ENCODE measurements at places on chromosomes 5 and 9.

GRCh38 chr5:175728885-175729828 is 71.3 kb downstream of the HRH2 start:
- DNase-seq, result peak; percentile 83

- DNase-seq, result peak; percentile 90
Measured at GRCh38 chr5:173327948-173328843, at the start of gene STC2. TSS of gene STC2 (minus strand) at chr5:173328414. CDS start at chr5:173328193, 221 bp downstream.

- no peak for DNase-seq
Measured at GRCh38 chr5:66561256-66561990, 34.8 kb upstream of the MAST4 start.

DNA sequence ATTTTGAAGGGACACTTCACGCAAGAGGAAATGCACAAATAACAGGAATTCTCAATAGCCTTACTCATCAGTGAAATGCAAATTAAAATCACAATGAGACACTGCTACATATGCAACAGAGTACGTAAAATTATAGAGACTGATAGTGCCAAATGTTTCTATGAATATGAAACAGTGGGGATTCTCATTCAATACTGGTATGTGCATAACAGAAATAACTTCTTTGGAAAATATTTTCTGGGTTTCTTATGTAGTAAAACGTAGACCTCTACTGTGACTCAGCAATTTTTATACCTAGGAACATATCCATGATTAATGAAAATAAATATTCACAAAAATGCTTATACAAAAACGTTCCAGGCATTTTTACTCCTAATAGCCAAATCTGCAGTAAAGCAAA is 1625.2 kb downstream of the MAT2B start:
- no peak for DNase-seq

- no peak for DNase-seq
Measured at GRCh38 chr5:171571663-171572062, 152.2 kb downstream of the FGF18 start.

- DNase-seq, result no peak
Measured at GRCh38 chr9:7287986-7288385, 511.6 kb downstream of the DMAC1 start.

- no peak for DNase-seq
Measured at GRCh38 chr9:13035822-13036221, 243.7 kb downstream of the MPDZ start.

DNA sequence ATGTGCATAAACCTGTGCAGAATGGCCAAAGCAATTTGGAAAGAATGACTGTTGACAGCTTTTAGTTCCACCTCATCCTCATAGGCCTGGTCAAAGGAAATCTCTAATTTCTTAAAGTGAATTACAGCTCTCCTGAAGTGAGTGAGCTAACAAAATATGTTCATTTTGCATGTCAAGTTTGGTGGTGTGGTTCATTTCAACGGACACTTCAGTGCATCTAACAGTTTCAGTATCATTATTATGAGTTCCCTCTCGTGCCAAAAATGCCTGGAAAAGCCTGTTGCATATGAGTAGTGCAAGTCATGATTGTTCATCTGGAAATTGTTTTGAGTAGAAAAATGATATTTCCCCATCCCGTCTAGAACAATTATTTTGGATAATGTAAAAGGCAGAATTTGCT is 53.2 kb upstream of the HMHB1 start:
- DNase-seq, result no peak

GRCh38 chr5:5588887-5589826 is 166.7 kb downstream of the ICE1 start:
- DNase-seq, result peak; percentile 41

- DNase-seq, result no peak
Measured at GRCh38 chr5:55994495-55994997, at the start of gene IL6ST. TSS of gene IL6ST (minus strand) at chr5:55994963. CDS start at chr5:55976278, 18,685 bp downstream.

DNA sequence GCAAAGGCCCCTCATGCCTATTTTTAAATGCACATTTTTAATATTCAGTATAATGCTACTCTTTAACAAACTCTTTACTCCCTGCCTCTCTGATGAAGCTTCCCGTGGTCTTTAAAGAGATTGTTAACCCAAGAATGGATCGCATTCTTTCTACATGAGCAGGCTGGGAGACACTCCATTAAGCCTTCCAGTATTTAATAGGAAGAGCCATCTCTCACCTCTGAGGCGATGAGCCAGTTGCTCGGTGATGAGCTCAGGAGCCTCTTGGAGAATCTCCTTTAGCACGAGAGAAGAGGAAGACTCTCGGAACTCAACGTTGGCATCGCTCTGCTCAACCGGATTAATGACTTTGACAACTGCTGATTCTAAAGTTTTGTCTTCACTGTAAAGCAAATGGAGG is 59.6 kb downstream of the PRUNE2 start:
- DNase-seq, result no peak

GRCh38 chr9:96621618-96622017 is 2.0 kb upstream of the CDC14B start:
- DNase-seq, result no peak

- DNase-seq, result no peak
Measured at GRCh38 chr9:81125446-81126092, 563.8 kb downstream of the TLE1 start.

DNA sequence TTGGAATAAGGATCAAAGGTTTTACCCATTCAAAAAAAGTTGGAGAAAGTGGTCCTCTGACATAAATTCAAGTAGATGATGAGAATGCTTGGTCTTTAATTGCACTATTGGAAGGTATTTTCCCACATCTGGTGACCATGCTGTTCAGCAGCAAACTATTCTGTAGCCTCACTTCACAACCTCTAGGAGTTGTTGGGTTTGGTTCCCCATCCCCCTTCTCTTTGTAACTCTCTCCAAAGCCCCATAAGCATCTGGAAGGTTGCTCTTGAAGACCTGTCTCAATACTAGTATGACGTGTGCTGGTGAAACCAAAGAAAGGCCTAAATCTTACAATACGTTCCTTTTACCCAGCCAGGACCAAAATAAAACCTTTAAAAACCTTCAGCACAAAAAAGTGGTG is 8.5 kb downstream of the RGMB start:
- no peak for DNase-seq

GRCh38 chr5:77960863-77961396 is 184.8 kb upstream of the TBCA start:
- peak; percentile 33 for DNase-seq

- DNase-seq, result peak; percentile 44
Measured at GRCh38 chr9:69223605-69224004, 49.5 kb downstream of the TJP2 start.

DNA sequence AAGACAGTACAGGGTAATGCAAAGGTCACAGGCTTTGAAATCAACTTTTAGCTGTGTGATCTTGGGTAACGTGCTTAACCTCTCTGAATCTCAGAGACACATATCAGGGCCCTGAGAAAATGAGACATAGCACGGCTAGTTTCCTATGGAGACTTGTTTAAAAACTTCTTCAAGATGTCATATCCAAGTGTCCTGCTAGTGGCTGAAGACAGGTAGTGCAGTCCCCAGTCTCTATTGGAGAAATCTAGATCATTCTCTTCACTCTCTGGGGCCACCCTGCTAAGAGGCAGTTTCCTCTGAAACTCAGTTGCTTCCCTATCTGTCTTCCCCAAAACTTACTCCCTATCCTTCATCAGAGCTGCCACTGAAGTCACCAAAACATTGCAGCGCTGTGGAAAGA is 30.3 kb upstream of the GRXCR2 start:
- DNase-seq, result no peak

DNA sequence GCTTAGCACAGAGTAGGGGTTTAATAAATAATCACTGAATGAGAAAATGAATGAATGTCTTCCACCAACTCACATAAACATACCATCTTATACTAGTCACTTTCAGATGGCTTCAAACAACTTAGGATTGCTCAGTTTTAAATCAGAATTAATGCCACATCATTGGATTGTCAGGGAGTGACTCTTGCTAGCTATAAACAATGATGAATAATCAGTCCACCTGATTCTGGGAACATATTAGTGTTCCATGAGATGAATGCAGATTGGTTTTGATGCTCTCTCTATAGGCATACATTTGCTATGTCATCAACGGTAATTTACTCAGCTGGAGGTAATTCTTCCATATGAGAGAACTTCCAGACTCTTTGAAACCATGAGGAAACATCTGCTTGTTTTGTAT is 97.4 kb downstream of the CDH9 start:
- DNase-seq, result no peak

DNA sequence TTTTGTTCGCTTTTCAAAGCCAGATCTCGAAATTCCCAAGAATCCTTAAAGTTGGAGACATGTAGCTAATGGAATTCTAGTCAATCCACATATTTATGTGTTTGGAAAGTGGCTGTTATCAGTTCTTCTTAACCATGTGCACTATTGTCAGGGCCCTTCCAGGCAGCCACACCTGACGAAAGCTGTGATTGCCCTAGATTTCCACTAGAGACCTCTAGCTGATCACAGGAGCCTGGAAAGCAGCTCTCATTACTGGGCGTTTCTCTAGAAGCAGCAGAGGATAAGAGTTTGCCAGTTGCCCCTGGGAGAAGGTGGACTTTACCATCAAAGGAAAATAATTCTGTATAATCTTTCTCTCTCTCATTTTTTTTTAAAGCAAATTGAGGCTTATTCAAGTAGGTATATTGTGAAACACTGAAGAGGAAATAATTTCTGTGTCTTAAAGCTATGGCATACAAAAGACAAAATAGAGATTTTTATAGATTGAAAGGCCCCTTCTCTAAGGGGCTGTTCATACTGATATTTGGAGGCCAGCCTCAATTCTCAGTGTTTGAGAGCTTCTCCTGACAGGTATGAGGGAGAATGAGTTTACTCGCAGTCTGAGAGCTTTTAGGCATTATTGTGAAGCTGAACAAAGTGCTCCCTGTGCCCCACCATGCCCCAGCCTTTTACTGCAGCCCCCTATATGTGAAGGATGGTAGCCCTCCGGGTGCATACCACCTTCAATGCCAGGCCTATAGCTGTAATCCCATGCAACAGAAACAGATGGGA is 405.4 kb upstream of the ACTBL2 start:
- DNase-seq, result peak; percentile 69

DNA sequence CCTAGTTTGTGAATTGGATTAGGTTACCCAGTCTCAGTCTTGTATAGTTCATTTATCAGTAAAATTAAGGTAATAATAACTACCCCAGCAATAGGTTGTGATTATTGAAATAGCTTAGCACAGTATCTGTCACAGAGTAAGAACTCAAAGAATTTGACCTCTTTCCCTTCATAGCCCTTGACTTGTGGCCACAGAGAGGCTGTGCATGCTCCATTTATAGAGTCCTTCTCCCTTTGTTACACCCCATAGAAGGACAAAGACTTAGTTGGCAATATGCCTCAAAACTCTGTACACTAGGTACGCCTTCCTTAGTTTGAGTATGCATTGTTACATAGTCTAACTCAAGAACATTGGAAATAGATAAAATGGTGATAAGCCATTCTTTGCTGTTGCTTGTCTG is 257.2 kb downstream of the KCTD16 start:
- DNase-seq, result no peak
